ENCODE measurements at places on chromosomes 5 and 9.

DNA sequence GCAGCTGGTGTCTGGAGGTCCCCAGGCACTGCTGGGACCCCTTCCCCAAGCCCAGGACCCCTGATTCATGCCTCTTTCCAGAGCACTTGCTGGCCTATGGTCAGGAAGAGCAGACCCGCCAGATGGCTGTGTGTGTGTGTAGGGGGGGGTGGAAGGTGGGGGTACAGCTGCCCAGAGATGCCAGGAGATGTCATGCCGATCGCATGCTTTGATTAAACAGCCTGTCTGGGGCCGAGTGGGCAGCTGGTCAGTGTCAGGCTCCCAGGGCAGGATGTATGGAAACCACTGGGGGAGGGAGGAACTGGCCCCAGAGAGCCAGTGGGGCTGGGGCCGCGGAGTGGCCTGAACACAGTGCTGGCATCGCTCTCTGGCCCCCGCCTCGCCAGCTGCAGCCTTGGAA, 23.7 kb downstream of the RXRA start:
- no peak for DNase-seq

DNA sequence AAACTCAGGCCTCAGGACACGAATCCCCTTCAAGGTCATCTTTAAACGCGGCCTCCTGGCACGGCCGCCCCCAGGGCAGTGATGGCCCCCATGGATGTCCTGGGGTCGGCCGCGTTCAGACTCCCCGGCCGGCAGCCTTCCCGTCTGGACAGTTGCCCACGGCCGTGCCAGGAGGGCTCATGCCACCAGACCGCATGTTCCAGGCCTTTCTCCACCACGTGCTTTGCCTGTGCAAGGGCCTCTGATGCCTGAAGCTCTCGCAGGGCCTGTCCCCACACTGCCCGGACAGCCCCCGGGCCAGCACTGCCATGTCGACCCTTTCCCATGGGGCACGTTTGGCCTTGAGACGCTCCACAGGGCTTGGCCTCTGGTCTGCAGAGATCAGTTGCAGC, 34.6 kb downstream of the SLC9A3 start:
- no peak for DNase-seq

- DNase-seq = no peak
These were observed 2.6 kb downstream of the INVS start for GRCh38 chr9:100101608-100102007.

- no peak for DNase-seq
These were observed 23.0 kb upstream of the ADAMTS2 start for GRCh38 chr5:179368126-179368805.

DNA sequence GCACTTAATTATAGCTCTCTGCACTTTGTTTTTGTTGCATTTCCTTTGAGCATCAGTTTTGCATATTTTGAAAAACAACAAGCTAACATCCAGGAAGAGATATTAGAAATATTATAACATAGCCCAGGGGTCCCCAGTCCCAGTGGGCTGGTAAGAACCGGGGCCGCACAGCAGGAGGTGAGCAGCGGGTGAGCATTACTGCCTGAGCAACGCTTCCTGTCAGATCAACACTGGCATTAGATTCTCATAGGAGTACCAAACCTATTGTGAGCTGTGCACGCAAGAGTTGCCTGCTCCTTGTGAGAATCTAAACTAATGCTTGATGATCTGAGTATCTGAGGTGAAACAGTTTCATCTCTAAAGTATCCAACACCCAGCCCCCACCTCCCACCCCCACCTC, 675.9 kb upstream of the ZNF608 start:
- DNase-seq = no peak

DNA sequence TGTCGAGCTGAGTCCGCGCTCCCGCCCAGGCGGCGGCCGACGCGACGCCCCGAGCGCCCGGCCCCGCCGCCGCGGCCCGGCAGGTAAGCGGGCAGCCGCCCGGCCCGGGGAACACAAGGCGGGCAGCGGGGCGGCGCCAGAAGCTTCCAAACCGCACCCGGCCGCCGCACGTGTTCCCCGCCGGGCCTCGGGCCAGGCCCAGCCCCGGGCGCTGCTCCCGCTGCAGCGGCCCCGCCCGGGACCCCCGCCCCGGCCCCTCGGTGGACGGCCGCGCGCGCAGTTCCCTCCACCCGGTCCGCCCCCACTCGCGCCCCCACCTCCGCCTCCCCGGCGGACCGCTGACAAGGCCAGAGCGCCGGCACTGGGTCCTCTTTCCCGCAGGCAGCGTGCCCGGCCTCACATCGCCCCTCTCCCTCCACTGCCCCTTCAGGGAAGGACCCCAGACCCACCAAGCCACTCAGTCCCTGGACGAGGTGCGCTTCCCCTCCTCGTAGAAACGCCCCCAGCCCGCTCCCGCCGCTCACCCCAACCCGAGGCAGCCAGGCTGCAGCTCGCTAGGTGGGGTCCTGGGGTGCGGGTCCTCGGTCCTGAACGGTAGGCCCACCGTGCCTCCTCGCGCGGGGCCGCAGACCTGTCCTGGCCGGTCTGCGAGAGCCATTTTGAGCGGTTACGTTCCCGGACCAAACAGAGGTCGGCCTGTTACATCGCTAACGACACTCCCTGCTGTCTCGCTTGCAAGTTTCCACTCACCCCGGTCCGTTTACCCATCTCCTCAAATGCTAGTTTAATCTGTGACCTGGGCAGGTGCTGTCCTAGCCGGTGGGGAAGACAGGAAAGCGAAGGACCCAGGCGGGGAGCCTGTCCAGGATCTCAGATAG, 475 bp downstream of the WDR5 start:
- peak; percentile 57 for DNase-seq

GRCh38 chr9:116806075-116806474, 119.0 kb downstream of the TRIM32 start:
- no peak for DNase-seq

DNA sequence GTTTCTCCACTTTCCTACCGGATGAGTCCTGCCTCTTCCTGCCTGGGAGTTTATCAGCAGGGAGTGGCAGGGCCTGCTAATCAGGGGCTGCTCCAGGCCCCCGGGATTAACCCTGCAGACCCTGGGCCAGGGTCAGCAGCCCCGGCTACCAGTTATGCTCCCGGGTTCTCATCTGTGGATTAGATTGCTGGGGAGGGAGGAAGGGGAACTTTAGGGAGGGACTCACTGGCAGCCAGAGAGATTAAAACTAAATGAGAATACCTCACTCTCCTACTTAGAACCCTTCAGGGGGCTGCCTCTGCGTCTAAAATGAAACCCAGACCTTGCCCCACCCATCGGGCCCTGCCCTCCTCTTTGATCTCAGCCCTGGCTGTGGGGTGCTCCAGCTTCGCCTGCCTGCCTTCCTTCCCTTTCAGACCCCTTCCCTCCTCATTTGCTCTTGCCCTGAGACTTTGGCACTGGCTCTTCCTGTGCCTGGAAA, 130.5 kb upstream of the HAND1 start:
- DNase-seq = no peak

GRCh38 chr9:7894231-7894630, 94.7 kb upstream of the DMAC1 start:
- DNase-seq = no peak

GRCh38 chr9:91273853-91274552, 87.7 kb downstream of the AUH start:
- DNase-seq = peak; percentile 57

- no peak for DNase-seq
These were observed 63.3 kb upstream of the GRAMD2B start for GRCh38 chr5:126359884-126360283.

- DNase-seq = no peak
These were observed 152.8 kb downstream of the PRELID2 start for GRCh38 chr5:145682197-145682899.

- DNase-seq = peak; percentile 72
These were observed 33.9 kb downstream of the PNPLA7 start for GRCh38 chr9:137516144-137516917.

- no peak for DNase-seq
These were observed 431.0 kb downstream of the ENC1 start for GRCh38 chr5:74209571-74209970.
